Thoracic aorta (tissue), 2 donors: ENCODE measurements at places on chromosomes 4 and X.

DNA sequence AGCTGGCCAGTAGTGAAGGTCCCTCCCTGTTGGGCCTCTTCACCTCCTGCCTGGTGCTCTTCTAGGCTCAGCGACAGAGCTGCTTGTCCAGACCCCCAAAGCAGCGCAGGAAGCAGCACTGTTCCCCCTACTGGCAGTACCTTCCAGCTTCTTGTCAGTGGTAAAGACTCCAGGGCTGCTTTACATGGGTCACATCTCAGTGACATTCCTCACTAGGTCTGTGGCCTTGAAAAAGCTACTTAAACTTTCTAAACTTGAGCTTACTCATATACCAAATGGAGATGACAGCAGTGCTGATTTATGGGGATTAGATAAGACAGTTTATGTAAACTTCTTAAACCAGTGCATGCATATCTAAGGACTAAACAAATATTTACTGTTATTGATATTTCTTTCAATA lies 117.3 kb downstream of the FAT4 start:
- DNase-seq = no peak

DNA sequence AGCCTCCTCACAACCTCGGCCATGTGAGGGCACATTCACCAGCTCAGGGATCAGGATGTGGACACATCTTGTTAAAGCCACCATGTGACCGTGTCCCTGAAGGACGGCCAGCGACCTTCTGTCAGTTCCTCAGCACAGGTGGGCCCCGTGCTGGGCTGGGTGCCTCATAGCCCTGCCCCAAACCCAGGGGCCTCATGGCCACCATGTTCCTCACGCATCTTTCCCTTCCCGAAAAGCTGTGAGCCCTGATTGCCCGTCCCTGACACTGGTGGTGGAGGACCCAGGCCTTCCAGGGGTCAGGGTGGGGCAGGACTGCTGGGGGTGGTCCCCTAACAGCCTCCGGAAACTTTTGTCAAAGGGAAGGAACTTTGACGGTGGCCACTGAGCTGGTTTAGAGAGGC lies 60.1 kb upstream of the ADRA2C start:
- DNase-seq = no peak

- no peak for DNase-seq
Measured at GRCh38 chr4:155614111-155614762, 52.4 kb upstream of the GUCY1A1 start.

GRCh38 chr4:186852073-186852420 lies 128.4 kb upstream of the FAT1 start:
- DNase-seq = no peak

GRCh38 chr4:113511944-113512343 lies 249.6 kb downstream of the CAMK2D start:
- DNase-seq = no peak

- no peak for DNase-seq
Measured at GRCh38 chrX:47168495-47169073, 23.6 kb downstream of the RBM10 start.

- DNase-seq = no peak
Measured at GRCh38 chr4:102599455-102599854, 98.3 kb downstream of the NFKB1 start.

GRCh38 chrX:41025926-41026701 lies 59.1 kb upstream of the USP9X start:
- no peak for DNase-seq

DNA sequence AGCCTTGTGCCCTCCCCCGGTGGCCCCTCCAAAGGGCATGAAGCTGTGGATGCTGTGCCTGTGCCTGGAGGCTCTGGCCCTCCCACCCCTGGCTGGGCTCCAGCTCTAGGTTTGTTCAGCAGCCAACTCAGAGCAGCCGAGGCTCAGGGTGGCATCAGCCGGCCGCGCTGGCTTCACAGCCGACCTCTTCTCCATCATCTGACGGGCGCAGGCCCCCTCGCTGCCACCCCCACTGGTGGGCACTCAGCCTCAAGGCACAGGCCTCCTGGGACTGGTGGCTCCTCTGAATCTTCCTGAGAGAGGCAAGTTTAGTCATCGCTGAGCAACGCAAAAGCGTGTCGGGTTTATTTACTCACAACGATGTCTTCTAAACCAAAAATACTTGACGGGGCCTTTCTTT lies 46.0 kb downstream of the PCGF3 start:
- DNase-seq = no peak

DNA sequence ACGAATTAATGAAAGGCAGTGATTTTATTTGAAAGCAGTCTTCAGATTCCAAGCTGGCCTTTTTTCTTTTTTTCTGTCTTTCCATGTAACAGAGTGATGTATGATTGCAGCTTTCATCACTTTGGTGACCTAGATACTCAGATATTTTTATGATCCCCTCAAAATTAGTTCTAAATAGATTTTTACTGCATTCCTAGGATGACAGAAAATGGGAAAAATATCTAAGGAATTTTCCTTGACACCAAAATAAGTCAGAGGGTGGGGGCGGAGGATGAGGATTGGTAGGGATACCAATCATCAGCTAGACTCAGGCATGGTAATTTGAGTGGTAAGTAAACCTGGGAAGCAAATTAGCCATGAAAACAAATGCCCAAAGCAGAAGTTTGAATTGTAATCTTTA lies 11.9 kb upstream of the HMGB2 start:
- DNase-seq = no peak

DNA sequence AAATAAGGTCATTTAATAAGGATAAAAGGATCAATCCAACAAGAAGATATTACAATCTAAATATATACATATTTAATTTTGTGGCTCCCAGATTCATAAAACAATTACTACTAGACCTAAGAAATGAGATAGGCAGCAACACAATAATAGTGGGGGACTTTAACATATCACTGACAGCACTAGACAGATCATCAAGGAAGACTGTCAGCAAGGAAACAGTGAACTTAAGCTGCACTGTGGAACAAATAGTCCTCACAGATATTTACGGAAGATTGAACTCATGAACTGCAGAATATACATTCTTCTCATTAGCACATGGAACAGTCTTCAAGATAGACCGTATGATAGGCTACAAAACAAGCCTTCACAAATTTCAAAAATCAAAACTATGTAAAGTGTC lies 56.1 kb upstream of the NAP1L2 start:
- no peak for DNase-seq

DNA sequence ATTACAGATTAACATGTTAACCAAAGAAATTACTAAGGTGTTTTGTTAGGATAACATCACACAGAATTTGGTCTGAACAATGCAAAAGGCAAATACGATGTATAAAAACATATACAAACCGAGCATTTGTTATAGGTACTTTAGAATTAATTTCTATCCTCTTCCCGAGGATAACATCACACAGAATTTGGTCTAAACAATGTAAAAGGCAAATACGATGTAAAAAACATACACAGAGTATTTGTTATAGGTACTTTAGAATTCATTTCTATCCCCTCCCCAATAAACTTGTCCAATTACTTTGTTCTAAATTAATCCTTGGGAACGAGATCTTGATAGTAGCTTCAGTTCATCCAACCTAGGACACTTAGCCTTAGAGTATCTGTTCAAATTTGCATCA lies 7.6 kb downstream of the HNRNPDL start:
- no peak for DNase-seq

DNA sequence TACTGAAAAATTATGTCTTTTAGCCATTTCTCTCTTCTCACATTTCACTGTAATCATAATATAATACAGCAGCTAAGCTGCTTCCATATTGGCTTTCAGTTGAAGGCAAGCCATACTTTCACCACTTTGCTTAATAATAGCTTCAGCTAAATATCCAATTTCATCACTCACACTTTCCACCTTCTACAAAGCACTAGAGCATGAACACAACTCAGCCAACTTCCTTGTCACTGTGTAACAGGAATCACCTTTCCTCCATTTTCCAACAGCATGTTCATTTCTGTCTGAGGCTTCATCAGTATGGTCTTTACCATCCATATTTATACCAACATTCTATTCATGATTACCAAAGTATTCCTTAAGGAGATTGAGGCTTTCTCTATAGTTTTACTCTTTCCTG lies 219.8 kb upstream of the CTSO start:
- no peak for DNase-seq

GRCh38 chr4:103478734-103479133 lies 241.1 kb downstream of the TACR3 start:
- DNase-seq = no peak

DNA sequence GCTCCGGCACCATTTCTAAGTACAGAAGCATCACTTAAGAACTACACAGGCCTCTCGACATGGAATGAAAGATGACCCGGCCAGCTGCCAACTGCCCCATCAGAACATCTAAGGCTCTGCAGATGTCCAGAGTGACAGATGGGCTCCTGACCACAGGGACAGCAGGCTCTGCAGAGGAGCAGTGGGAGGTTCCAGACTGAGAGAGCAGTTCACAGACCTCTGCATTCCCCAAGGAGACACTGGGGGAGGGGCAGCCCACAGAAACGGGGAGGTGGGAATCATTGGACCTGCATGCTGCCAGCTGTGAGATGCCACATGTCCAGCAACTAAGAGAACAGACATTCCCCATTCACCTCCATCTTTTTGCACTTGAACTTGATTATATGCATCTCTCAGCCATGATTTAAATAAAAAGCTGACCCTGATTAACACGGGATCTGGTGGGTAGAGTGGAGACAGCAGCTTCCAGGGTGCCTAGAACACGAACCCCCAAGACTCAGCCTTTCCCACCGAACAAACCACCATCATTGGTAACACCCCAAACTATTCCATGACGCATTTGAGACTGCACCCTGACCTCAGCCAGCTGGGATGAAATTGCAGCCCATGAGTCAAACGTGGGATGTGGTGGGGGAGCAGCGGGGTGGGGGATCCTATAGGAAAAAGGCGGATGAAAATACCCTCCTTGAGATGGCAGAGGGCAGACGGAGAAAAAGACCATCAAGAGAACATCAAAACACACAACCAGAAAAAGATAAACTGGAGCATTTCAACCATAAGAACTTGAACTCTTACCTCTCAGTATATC lies 47.2 kb downstream of the AFAP1 start:
- no peak for DNase-seq

- DNase-seq = no peak
Measured at GRCh38 chr4:168577624-168578023, 80.8 kb downstream of the PALLD start.

DNA sequence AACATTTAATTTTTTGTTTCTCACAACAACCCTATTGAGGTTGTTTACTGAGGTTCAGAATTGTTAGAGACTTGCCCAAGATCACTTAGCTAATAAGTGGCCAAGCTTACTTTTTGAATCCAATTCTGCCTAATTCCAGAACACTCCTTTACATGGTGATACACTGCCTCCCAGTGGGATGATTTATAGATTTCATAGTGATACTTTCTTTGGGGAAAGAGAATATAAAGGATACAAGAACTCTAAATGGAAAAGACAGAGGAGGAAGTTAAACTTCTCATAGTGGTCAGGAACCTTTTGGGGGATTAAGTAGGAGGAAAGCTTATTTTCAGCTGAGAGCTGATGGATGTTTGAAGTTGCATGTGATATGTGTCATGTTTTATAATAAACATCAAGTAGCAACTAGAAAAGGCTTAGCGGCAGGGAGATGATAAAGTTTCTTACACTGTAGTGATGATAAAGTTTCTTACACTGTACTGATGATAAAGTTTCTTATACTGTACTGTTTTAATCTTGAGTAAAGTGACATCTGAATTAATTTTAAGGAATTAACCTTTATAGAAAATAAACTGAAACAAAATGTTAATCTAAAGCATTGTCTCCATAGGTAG lies 15.3 kb downstream of the STAG2 start:
- no peak for DNase-seq

GRCh38 chr4:185809121-185809520 lies 2.9 kb downstream of the SORBS2 start:
- DNase-seq = no peak
